Pancreas (tissue), 10 donors: ENCODE measurements at places on chromosomes 6 and 20.

DNA sequence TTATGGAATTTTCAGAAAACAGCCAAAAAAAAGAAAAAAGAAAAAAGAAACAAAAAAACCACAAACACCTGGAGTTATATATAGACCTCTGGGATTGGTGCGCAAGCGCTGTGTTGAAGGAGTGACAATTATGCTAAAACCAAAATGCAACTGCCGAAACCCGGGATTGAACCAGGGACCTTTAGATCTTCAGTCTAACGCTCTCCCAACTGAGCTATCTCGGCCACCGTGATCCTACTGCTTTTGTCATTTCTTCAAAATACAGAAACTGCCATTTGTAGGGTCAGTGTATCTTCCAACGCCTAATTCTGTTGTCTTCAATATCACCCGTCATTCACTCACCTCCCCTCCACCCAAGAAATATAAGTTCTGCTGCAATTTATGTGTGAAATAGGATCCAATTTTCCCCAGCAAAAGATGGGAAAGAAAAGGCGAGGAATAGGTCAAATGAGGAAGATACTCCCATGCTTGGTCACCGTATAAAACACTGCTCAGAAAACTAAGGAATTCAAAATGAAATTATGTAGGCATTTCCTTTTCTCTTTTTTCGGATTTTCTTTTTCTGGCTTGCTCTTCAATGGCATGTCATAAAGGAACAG, 116.0 kb downstream of the TRIM27 start:
- DNase-seq = no peak

GRCh38 chr20:51579137-51579536, 36.6 kb upstream of the NFATC2 start:
- DNase-seq = no peak

GRCh38 chr20:17179840-17180239, 47.0 kb upstream of the PCSK2 start:
- DNase-seq = no peak

- DNase-seq = no peak
These were observed 745.5 kb downstream of the C6orf118 start for GRCh38 chr6:164563924-164564323.

GRCh38 chr6:35739645-35740524, 3.1 kb downstream of the ARMC12 start:
- DNase-seq = no peak

DNA sequence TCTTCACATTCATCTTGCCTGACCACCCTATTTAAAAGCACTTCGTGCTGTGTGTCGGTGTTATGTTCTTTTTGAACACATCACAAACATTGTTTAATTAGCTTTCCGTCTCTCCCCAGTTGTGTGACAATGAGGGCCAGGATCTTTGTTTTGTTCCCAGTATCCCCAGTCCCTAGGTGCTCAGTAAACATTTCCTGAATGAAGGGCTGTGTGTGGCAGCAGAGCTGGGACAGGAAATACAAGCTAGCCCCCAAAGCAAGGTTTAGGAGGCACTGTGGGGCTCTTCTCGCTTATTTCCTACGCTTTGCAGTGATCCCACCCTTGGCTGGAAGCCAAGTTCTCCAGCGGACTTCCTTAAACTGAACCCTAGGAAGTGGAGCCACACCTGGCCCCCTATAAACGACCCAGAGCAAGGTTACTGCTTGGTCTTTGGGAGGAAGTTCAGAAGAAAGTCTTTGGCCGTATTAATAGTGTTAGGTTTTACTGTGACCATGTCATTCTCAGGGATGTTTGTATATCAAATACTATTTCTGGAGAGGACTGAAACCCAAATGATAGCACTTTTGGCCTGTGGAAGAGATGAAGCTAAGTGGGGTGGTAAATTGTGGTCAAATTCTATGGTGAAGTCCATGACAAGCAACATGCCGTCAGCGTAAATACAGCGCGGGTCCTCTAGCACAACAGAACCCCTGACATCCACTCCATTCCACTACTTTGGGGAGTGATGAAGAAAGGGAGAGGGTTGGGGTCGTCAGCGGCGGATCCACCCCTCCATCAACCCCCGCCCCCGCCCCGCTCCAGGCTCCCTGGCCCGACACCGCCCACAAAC, 570 bp upstream of the FANCE start:
- peak; percentile 25 for DNase-seq

DNA sequence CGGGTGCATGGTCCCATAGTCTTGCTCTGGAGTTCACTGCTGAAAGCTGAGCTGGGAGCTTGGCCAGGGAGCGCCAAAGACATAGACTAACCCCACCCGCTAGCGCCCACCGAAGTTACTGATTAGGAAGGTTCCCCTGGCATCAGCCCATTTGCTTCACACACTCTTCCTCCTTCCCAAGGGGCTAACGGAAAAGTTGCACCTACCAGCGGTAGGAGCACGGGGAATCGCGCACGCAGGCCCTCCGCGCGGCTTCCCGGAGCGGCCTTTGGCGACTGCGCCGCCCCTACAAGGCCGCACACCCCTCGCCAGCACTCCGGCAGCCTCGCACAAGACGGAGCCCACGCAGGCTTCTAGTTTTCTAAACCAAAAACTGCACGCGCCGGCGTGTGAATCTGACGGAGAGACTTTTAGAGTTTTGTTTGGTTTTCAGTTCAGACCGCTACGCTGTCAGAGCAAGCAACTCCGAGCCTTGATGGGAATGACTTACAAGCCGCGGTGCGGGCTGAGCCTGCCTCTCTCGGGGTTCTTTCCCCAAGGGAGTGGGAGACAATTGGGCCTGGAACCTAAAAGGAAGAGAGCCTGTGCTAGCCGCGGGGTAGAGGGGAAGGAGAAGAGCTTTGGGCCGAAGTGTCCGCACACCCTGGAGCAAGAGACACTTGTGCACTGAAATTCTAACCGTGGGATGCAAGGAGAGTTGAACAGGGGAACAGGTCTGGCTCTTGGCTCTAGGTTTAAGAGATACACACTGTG, 891 bp upstream of the POU3F2 start:
- peak; percentile 64 for DNase-seq

GRCh38 chr20:6079016-6079415, 25.2 kb upstream of the LRRN4 start:
- DNase-seq = no peak

DNA sequence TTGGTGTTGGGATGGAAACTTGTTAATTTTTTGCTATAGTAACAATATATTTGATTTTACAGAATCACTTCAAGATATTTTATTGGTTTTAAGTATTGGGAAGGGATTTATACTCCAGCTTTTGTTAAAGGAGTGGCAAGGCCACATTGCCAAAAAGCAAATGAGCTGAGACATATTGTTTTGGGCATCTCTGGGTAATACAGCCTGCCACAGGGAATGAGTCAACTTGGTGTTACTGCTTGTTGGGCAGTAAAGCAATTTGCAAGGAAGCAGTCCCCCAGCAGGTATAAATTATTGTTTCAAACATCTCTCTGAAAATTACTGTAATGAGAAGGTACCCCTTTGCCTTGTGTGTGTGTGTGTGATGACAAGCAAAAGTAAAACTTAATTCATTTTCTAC, 868.3 kb upstream of the FLRT3 start:
- no peak for DNase-seq

DNA sequence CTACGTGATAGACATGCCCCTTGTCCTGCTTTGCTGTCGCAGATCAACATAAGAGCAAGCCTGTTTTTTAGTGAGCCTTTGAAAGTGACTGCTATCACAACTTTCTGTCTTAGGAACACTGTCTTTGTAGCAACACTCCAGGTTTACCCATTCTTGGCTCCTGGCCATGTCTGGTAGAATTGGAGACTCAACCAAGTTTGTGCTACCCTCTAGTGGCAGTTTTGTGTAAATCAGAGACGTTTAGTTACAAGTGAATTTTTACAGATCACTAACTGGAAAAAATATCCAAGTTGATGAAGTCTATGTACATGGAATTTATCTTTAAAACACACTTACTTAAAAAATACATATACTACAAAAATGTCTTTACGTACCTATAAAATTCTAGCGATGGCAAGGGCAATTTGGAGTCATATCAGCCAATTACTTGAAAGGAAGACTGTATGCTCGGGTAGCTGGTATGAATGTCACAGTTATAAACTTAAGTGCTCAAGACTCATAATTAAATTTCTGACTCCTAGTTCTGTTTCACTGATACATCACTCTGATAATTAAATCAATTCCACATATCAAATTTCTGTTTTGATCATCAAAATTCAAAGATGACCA, 101.4 kb downstream of the ADGB start:
- DNase-seq = peak; percentile 59

GRCh38 chr6:148146717-148147462, 195.7 kb upstream of the SASH1 start:
- no peak for DNase-seq

GRCh38 chr6:169935348-169935718, 183.9 kb downstream of the ERMARD start:
- DNase-seq = no peak

DNA sequence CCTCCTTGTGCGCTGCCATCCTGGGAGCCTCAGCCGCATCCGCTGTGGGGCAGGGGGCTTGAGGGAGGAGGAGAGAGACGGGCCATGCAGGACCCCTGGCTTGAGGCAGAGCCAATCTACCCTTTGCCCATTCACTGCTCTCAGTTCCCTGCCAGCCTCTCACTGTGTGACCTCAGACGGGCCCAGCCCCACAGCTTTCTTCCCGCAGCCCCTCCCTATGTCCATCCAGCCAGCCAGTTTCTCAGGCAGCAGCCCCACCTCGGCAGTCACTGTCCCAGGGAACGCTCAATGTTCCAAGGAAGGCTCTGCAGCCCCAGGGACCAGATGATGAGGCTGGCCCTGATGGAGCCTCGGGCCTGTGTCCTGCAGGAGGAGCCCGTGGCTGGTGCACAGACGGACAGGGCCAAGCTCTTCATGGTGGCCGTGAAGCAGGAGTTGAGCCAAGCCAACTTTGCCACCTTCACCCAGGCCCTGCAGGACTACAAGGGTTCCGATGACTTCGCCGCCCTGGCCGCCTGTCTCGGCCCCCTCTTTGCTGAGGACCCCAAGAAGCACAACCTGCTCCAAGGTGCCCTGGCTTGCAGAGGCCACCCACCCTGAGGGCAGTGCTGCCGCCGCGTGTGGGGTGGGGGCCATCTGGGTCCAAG, 3.9 kb upstream of the TNFRSF6B start:
- peak; percentile 76 for DNase-seq

GRCh38 chr20:14785065-14785743, 447.8 kb upstream of the FLRT3 start:
- DNase-seq = no peak

DNA sequence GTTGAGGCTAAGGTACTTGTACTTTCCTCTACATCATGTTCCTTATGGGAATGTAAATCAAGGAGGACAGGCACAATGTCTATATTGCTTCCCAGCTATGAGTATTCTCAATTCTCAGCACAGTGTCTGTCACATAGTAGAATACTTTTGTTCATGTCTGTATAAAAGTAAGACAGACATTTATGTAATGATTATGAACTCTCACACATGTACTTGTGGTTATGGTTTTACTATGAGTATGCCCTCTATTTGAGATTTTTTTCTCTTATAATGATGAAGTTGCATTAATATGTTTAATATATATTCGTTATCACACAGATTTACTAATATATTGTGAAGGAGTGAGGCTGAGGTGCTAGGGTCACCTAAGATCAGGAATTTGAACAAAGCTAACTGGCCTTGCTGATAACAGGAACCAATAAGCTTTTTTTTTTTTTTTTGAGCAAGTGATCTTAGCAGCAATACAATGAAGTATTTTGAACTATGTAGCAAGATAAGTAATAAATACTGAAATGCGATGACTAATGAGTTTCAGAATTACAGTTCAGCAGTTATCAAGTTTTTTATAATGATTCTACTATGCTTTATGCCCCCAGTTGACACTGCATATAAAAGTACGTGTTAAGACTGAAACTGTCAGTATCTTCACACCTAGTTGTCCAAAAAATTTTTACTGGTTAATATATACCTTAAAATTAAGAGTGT, 623.1 kb downstream of the HTR1B start:
- DNase-seq = no peak

DNA sequence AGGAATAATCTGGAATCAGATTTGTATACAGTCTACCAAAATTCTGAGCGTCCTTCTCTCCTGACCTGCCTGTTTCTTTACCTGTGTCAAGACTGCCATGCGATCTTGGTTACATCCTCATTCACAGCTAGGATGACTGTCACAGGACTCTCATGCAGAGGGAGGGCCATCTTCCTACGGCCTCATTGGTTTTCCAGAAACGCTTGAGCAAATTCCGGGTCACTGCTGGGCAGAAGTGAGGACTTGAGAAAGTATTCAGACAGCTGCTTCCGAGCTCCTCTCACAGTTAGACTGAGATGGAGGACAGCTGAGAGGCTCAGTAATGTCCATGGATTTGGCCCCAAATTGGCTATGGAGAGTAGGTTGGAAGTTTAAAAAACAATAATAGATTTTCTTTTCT, 94.2 kb downstream of the TFAP2C start:
- DNase-seq = no peak

- no peak for DNase-seq
These were observed 30.3 kb downstream of the TBPL1 start for GRCh38 chr6:133983099-133983939.

- peak; percentile 37 for DNase-seq
These were observed 86.8 kb downstream of the ZFP64 start for GRCh38 chr20:52104546-52105441.

- DNase-seq = no peak
These were observed 110.2 kb upstream of the CST7 start for GRCh38 chr20:24838546-24839535.

DNA sequence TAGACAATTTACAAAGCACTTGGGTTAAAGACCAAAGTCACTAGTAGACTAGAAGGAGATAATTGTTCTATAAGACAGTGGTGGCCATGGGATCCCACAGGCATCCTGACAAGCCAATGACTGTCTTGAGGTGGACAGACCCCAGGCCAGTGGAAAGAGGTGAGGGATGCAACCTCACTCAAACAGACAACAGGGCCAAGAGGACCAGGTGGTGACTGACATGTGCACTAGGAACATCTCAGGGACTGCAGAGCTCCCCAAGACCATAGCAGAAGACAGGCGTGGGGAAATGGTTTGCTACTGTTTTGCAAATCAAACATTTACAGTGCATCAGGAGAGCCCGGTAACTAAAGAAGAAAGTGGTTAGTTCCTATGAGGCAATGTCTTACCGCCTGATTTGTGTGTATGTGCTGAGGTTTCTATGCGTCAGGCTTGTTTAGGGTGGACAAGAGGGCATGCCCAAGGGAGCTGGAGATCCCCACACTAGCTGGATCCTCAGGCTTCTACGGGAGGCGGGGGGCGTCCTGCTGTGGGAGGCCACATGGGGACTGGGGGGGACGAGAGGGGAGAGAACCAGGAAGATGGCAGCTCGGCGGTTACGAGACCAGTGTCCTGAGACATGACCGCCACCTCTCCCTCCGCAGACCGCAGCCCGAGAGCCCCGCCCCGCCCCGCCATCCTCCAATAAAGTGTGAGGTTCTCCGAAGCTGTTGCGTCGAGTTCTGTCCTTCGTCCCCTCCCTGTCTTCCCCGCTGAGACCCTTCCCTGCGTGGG, 623 bp upstream of the MRPS26 start:
- DNase-seq = peak; percentile 79

DNA sequence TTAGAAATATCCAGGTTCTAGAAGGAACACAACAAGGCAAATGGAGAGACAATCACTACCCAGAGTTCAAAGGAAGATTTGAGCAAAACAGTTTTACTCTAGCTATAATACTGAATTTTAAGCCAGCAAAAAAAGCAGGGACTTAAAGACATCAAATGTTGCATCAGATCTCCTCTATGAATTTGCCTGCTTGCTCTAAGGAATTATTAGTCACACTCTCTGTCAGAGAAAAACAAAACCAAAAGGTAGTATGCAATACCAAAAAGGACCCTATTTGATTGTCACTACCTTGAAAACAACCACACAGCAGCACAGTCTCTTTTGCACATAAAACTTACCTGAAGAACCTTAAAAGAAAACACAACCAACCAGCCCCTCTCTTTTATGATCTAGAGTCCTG, 46.3 kb downstream of the BTBD9 start:
- no peak for DNase-seq

- no peak for DNase-seq
These were observed 82.8 kb downstream of the GFRA4 start for GRCh38 chr20:3580412-3580811.
